ENCODE measurements at places on chromosomes 3 and 15.

- no peak for DNase-seq
Observed at GRCh38 chr3:185316740-185317412, 46.1 kb upstream of the MAP3K13 start.

DNA sequence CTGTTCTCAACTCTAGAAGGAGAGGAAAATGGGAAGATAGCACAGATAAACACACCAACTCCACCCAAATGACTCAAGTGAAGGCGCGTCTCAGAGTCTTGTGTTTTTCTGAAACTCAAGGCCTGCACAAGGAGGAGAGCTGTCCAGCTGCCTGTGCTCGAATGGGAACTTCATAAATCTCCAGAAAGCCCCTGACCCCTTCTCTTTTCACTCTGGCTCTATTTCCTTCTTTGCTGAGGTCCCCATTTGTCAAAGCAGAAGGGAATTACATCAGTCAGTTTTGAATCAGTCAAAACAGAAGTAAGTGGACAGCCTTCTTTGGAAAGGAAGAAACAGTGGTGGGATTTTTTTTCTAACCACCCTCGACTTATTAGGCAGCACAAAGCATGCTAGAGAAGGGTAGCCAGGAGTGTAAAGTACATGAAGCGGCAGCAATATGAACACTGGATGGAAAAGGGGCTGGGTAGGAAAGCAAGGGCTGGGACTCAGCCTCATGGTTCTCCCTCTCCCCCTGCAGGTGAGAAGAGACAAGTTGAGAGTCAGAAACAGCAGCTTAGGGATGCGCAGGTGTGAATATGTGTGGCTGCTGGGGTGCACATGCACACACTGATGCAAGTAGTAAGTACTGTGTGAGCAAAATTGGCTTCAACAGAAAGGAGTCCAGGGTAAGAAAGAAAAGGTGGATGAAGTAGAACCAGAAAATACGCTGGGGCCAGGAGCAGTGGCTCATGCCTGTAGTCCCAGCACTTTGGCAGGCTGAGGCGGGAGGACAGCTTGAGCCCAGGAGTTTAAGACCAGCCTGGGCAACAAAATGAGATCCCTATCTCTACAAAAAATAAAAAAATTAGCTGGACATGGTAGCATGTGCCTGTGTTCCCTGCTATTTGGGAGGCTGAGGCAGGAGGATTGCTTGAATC, 36.6 kb upstream of the MAGEF1 start:
- no peak for DNase-seq

- DNase-seq: peak; percentile 10
Observed at GRCh38 chr3:4162096-4162495, 141.1 kb upstream of the SETMAR start.

DNA sequence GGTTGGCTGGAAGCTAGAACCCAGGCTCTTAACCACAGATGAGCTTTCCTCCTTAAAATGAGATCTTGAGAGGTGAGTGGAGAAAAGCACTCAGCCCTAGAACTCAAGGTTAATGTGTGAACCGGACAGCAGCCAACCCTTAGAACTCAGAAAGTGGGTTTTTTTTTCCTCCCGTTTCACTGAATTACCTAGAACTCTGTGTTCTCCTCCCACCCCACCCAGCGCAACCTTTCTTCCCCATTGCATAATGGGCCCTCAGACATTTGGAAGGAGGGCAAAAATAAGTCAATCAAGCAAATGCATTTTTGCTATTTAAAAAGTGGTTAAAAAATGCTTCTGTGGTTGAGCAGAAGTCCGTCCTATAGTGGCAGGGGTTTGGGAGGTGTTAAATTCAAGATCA, 36.7 kb downstream of the POC1A start:
- DNase-seq: no peak

DNA sequence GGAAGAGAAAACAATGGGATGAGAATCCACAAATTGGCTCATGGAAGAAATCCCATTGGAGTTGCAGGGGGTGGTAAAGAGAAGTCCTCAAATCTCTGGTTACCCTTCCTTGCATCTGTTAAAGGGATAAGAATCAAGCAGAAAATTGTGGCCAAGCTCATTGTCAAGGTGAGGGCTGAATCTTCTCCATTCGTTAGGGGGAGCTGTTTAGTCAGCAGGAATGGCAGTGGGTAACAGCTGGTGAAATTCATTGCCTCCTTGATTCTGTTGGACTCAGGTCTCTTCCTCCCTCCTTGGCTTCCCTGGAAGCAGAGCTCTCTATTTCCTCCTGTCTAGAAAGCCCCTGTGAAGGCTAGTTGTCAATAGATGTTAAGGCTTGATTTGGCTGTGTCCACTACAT, 343.1 kb upstream of the SEMA6D start:
- DNase-seq: no peak

DNA sequence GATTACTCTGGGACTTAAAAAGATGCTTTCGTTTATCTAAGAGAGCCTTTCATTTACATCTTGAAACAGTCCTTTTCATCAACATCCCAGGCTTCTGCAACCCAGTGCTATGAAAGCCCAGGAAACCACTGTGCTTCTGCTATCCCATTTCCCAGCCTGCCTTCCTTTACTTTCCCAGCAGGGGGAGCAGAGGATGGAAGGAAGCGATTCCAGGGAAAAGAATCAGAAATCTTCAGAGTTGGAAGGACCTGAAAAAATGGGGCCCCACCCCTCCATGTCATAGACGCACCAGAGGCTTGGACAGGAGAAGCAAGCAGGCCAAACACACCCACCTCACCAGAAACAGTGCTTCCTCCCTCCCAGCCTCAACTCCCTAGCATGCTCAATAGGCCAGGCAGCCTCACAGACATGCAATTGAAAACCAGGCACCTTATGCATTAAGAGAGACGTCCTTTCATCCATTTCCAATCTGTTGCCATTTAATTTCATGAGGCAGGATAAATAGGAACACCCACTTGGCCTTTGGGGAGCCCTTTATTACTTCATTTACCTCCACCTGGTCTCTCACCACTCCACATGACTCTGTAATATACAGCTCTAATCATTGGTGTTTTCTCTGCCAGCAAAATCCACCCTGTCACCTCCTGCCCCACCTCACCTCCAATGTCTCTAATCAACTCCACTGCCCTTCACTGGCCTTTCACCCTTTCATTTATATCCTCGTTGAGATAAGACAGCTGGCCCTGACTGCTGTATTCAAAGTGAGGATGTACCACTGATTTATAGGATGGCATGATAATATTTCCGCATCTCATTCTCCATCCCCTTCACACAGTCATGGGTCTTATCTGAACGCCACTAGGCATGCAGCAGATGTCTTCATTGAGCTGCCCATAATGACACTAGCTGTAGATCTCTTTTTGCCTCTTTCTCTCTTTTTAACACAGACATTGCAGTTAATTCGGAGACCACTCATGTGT, 583.9 kb downstream of the NTRK3 start:
- DNase-seq: no peak

DNA sequence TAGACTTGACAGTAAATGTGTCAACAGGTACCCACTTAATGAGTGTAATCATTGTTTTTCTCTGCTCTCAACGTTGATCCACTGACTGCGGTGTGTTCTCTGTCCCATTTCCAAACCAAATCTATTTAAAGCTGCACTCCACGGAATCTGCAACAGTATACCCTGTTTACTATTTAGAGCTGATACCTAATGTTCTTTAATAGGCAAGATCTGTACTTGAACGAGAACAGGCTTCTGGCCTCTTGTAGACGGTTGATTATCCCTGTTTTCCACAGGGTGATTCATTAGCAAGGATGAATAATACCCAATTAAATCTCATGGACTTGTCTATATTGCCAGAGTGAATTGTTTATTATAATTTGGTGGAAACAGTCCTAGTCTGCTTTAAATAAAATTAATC, 189.9 kb downstream of the LPP start:
- no peak for DNase-seq

DNA sequence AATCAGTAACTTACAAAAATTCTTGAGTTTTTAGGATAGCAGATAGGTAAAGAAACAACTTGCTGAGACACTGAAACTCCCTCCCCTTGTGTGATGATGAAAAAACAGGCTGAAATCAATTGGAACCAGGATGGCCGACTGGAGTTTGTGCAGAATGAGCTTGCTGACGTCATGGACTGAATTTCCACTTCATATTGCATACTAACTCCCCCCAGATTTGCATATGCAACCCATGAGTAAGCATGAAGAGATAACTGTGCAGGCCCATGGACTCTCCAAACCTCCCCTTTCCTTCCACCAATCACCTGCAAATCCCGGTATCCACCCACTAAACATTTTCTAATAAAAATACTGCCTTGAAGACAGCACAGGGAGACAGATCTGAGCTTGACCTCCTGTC, 82.0 kb upstream of the SCN5A start:
- DNase-seq: no peak

DNA sequence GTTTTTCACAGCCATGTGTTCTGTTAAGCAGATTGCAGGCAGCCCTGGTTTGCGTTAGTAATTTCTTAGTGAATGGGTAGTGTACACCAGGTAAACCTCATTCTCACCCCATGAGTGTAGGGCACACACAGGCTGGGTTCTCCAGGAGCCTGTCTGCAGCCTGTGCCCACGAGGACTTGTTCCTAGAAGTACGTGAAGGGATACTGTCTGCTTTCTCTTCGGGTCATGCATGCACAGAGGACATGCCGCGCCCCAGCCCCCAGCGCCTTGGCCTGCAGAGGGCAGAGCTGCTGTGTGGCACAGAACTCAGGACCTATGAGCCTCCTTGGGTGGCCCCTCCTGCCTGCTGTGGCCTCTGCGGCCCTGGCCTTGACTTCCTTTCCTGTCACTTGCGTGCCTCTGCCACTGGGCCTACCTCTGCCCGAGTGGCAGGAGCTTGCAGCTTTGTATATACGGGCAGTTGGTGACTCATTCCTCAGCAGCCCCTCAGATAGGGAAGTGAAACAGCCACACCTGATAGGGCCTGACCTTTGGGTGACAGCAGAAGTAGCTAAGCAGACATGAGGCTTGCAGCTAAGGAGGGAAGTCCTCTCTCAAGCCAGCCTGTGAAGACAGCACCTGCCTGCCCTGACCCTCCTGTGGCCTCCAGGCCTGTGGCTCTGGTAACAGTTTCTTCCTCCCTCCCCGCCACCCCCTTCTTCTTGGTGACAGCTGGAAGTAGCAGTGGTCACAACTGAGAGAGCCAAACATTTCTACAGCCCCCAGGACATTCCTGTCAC, 19.5 kb downstream of the PPCDC start:
- DNase-seq: peak; percentile 26

GRCh38 chr3:179666030-179666429, 13.2 kb downstream of the USP13 start:
- no peak for DNase-seq

DNA sequence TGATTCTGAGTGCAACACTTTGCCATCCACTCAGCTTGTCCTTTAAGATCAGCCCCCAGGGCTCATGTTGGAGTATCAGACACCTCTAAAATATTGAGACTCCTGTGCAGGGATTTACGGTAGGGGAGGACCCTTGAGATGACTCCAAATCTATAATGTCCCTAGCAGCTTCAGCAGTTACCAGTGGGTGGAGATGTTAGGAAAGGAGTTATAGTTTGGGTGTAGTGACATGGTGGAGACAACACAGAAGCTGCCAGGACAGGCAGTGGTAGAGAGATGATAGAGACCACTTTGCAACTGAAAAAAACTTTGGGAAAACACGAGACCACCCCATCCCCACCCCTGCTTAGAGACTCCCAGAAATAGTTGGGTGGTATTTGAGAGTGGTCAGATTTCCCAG, 43.3 kb upstream of the GSK3B start:
- no peak for DNase-seq

DNA sequence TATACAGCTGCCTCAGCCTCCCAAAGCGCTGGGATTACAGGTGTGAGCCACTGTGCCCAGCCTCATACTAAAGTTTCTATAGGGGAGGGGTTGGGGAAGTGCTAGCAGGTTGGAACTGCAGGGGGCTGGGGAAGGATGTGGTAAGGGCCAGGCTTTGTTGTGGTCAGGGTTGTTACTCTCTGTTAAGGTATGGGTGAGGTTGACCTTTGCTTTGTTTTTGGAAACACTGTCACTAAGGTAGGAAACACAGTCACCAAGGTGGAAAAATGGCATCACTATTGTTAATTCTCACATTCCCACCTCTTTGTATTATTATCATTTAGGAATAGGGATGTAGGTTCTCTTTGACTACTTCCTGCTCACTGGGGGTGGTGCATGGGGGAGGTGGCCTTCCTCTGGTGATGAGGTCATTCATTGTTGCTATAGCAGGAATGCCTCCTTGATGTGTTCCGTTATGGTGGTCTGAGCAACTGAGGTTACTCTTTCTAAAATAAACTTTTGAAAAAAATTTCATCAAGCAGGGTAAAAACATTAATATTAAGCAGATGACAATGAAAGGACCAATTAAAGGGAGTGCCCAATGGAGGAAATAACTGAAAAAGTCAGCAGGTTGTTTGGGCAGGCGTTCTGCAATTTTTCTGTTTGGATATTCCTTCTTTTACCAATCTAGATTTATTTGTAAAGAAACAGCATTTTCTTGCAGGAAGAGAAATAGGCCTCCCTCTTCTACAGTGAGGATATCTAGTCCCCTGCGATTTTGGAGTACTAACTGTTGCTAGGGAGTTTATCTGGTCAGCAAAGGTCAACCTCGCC, 150.5 kb downstream of the WDR76 start:
- DNase-seq: no peak

DNA sequence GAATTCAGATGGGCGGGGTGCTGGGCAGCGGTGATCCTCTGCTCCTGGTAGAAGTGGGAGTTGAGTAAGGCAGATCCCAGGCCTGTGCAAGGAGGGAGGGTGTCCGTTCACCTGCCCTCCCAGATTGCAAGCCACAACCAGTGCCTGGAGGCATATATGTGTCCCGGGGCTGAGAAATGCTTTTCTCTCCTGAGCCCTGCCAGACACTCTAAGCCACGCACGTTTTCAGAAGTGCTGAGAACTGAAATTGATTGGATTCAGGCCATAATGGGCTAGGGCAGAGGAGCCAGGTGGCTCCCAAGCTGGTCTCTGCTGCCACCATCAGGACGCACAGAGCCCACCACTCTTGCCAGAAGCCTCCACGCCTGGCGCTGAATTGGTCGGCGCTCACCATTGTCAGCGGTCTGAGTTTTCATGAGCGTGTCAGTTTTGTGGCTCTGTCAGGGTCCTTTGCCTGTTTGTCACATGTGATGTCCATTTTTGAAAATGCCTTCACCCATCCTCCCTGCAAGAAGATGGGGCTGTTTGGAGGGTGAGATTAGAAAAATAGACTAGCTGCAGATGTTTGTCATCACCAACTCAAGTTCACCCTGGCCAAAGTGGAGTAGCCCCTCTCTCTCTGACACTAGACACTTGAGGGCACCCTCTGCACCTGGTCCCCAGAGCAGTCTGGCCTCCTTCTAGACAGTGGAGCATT, 15.4 kb upstream of the BFSP2 start:
- DNase-seq: peak; percentile 82

Measured in left lung (tissue), 14 donors.